ENCODE measurements at places on chromosomes 11 and 22. TPM values are rescaled to one million over a fixed set of nuclear protein-coding genes. Genes with fewer than 3 reads are reported as not detected.

DNA sequence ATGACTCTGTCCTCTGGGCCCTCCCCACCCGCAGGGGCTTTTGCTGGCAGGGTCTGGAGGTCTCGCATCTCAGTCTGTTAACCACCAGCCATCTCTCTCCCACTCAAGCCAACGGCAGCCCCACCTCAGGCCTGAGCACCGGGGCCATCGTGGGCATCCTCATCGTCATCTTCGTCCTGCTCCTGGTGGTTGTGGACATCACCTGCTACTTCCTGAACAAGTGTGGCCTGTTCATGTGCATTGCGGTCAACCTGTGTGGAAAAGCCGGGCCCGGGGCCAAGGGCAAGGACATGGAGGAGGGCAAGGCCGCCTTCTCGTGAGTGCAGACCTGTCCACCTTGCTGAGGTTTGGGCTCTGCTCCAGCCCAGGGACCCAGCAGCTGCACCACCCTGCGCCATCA, 44.3 kb upstream of the TTC12 start:
- no peak for DNase-seq

- DNase-seq: peak; percentile 16
Observed at GRCh38 chr11:84316866-84317555, 1030.8 kb upstream of the CCDC90B start.

DNA sequence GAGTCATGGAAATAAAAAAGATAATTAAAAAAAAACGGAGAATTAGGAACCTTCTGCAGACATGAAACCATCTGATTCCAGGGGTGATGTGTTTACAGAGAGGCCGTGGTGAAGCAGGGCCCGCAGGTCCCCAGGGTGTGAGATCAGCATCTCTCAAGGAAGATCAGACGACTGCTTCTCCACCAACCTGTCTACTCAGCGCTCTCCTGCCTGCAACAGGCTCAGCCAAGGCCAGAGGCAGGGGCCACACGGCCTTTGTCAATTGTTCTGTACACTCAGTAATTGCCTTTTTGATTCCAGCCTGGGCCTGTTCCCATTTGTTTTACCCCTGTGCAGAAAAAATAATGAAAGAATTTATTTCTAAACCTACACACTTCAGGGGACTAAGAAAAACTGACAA, 124.6 kb downstream of the NXPE2 start:
- no peak for DNase-seq

- no peak for DNase-seq
Observed at GRCh38 chr11:37710031-37710430, 1112.0 kb upstream of the RAG2 start.

DNA sequence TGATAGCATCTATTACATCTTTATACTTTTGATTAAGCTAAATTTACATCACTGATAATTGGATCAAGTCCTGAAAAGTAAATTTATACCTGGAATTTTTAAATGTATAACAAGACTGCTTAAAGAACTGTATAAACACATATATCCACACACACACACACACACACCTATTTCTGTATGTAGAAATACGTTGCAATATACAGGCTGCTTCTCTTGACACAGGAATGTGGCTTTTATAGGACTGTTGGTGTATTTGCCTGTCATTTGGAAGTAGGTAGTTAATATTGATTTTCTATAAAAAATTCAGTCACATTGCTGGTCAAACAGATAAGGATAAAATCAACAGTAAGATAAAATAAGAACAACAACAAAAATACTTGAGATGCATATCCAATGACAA, 708.5 kb upstream of the RAG2 start:
- DNase-seq: no peak

- DNase-seq: no peak
Observed at GRCh38 chr22:20146777-20147176, 4.1 kb downstream of the CCDC188 start.

DNA sequence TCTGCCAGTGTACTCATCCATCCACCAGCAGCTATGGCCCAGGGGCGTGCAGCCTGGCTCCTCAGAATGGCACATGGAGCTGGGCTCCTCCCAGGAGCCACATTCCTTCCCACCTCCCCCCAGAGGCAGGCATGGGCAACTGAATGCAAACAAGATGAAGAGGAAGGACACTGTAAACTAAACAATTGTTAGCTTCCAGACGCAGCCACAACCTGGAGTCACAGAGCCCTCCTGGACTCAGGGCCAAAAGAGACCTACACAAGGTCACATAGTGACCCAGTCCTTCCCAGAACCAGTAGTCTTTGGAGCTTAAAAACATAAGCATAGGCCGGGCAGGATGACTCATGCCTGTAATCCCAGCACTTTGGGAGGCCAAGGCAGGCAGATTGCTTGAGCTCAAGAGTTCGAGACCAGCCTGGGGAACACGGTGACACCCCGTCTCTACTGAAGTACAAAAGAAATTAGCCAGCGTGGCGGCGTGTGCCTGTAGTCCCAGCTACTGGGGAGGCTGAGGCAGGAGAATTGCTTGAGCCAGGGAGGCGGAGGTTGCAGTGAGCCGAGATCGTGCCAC, 30.7 kb upstream of the CLDN5 start:
- no peak for DNase-seq

- no peak for DNase-seq
Observed at GRCh38 chr22:48347311-48347710, 1480.4 kb downstream of the BRD1 start.

DNA sequence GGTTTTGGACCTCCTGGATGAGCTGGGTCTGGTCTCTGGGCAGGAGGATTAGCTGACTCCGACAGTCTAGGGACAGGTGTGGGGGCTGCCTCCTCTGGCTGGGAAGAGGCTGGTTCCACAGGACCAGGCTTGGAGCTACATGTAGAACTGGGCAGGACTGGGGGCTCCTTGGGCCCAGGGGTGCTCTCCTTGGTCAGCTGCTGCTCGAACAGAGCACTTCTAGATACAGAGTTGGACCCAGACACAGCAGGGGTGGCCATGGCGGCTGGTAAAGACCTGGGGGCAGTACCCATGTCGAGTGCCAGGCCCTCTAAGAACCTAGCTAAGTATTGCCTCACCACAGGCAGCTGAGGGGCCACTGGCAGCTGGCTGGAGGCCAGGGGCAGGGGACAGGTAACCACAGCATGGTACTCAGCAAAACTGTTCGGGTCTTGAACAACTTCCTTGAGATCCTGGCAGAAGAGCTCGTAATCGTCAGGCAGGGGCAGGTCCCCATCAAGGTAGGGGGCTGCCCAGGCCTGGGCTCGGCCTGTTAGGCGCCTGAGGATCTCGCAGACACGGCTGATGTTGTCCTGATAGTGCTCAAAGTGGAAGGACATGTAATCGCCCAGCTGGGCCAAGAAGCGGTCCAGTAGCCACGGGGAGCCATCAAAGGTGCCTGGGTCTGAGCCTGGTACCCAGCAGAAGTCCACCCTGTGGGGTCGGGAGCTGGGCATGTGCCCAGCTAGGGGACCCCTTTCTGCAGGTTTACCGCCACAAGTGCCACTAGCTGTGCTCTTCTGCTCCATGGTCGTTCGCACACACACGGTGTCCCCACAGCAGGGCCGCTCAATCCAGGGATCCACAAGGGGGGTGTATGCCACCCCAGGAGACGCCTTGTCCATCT, 3.1 kb downstream of the GNB1L start:
- DNase-seq: no peak

DNA sequence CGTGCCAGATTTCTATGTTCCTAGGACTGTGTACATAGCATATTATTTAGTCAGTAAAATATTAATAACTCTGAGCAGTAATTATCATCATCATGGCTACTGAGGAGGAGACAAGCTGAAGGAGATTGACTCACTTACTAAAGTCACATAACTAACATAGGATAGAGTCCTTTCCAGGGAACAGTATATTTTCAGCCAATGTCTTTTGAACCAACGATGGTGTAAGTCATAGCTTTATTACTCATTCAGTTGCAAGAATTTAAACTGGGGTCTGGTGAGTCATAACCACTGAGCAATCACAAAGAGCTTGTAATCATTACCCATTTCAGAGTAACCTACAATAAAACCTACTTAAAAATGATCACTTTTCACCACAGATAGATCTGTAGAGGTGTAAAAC, 1564.8 kb upstream of the TENM4 start:
- DNase-seq: peak; percentile 92

- no peak for DNase-seq
Observed at GRCh38 chr22:26743149-26743548, 85.8 kb downstream of the MIAT start.

- no peak for DNase-seq
Observed at GRCh38 chr11:31764261-31764660, 46.9 kb downstream of the PAX6 start.

- no peak for DNase-seq
Observed at GRCh38 chr11:125141686-125142535, 22.6 kb upstream of the PKNOX2 start.

DNA sequence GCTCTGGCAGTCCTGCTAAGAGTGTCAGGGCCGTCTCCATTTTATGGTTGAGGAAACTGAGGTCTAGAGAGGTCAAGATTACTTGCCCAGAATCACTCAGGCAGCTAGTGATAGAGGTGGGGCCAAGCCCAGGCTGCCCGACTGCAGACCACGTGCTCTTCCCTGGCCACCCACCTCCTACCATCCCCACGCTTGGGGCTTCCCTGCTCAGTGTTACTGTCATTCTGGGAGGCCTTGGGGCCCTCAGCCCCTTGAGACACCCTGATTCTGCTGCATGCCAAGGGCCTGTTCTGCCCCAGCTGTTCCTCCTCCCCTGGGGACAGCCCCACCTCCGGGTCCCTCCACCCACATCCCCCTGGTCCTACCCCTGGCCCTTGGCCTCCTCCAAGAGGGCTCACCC, 17.2 kb upstream of the TAB1 start:
- no peak for DNase-seq

- DNase-seq: no peak
Observed at GRCh38 chr11:69130654-69131053, 25.1 kb upstream of the SMIM38 start.

- DNase-seq: no peak
Observed at GRCh38 chr11:116379185-116379828, 393.5 kb downstream of the BUD13 start.

- no peak for DNase-seq
Observed at GRCh38 chr22:24428751-24429410, 1.5 kb downstream of the ADORA2A start.

DNA sequence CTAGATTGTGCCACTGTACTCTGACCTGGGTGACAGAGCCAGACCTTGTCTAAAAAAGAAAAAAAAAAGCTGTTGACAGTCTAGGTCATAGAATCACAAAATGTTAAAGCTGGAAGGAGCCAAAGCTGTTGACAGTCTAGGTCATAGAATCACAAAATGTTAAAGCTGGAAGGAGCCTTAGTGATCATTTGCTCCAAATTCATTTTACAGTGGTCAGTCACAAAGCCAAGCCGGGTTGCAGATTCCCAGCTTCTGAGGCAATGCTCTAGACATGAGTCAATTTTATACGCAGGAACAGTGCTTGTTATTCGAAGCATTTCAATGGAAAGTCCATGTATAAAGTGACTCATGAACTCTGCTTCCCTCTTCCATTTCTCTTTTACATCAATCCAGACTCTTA, 47.4 kb downstream of the SYT13 start:
- DNase-seq: peak; percentile 67

- no peak for DNase-seq
Observed at GRCh38 chr11:9103542-9104276, 12.3 kb upstream of the SCUBE2 start.

DNA sequence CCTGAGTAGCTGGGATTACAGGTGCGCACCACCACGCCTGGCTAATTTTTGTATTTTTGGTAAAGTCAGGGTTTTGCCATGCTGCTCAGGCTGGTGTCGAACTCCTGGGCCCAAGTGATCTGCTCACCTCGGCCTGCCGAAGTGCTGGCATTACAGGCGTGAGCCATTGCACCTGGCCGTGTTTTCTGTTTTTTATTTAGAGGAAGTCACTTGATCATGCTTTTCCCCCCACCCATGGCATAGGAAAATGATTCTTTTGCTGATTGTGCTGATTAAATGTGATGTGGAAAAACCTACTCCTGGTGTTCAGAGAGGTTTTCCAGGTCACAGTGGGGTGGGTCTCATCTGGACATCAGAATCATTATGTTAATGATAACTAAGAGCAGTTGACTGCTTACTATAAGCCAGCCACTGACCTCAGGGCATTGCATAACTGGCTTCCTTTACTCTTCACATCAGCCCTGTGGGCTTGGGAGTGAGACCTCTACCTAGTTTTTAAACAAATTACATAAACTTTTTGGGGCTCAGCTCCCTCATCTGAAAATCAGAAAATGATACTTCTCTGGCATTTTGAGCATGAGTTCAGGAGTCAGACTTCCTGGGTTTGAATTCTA, 71.0 kb downstream of the PTPRJ start:
- DNase-seq: no peak

The TEAD1 gene
- 88.1 TPM for total RNA-seq

The CHID1 gene
- total RNA-seq: 121 TPM

The PGR gene
- under 0.01 TPM for total RNA-seq

The OSM gene
- not detected for total RNA-seq

The SEC14L6 gene
- total RNA-seq: 5.8 TPM

The KRTAP5-10 gene
- not detected for total RNA-seq

The EWSR1 gene
- total RNA-seq: 205 TPM

The JAML gene
- total RNA-seq: not detected

The BTG4 gene
- total RNA-seq: 0.08 TPM

The DTX4 gene
- 7.4 TPM for total RNA-seq
